ENCODE measurements at places on chromosomes 6 and 20. TPM values are rescaled to one million over a fixed set of nuclear protein-coding genes. Genes with fewer than 3 reads are reported as not detected.

Gene MUC22
- not detected for total RNA-seq

Gene CRIP3
- total RNA-seq, result 0.51 TPM

Gene CST4
- total RNA-seq, result not detected

Gene HLA-DPA1
- total RNA-seq, result not detected

All from A549 treated with Mapracorat at 1 μM for 4 hours (cell line).